T-helper 2 cell (primary cell): ENCODE measurements at places on chromosomes 5 and 9.

DNA sequence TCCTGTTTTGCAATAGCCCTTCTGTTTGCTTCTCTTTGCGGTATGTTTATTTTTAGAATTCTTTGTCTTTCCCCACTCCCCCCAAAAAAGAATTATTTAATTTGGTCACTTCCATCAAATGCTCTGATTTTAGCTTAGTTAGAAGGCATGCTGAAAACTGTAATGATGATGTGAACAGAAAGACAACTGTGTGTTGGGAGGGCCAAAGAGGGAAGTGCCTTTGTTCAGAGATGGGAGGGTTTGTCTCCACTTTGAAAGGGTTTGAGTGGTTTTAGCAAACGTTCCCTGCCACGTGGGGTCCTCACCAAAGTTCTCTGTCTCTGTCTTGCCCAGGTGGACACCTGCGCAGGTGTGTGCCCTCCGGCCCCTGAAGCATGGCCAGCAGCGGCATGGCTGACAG lies 41.9 kb downstream of the SYK start:
- DNase-seq: no peak

DNA sequence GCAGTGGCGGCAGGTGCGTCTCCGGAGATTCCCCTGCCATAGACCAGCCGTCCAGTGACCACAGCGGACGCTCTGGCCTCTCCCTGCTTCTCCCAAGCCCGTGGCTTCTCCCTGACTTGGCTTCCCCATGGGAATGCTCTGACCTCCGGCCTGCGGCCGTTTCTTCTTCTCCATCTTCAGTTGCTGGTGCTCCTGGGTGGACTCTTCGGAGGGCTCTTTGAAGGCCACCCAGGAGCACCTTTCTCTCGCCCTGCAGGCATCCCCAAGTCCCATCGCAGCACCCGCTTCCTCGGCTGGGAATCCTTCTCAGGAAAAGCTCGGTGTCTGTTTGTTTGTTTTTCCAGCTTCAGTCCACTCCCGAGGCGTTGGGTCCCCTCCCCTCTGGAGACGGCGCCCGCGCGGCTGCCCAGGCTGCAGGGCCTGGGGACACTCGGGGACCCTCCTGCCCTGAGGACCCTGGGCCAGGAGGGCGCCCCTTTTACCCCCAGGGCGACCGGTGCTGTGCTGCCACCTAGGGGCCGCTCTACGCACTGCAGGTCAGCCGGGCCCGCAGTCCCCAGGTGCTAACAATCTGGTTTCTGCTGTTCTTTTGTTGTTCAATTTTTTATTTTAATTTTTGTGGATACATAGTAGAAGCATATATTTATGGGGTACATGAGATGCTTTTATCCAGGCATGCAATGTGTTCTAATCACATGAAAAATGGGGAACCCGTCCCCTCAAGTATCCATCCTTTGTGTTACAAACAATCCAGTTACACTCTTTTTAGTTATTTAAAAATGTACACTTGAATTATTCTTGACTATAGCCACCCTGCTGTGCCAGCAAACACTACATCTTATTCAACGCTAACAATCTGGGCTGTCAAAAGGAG lies 197.9 kb upstream of the ADAMTS16 start:
- no peak for DNase-seq

GRCh38 chr9:130090915-130091314 lies 37.2 kb downstream of the GPR107 start:
- DNase-seq: no peak

- no peak for DNase-seq
Measured at GRCh38 chr5:95599252-95599651, 20.6 kb upstream of the GPR150 start.

DNA sequence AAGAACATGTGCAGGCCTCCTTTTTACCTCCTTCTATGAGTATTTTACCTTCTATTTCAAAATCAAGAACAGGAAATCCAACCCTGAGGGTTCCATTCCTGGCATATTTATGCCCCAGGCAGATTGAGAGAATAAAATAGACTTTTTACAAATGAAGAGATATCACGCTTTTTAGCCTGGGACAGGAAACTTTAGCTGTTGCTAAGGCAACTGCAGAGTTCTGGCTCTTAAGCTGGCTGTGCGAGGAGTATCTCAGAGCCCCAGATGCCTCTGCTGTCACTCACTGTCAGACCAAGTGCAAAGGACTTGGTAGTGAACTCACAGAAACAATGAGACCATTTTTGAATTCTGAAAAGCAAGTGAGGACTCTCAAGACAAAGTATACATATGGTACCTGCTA lies 69.5 kb upstream of the HSPB3 start:
- no peak for DNase-seq

DNA sequence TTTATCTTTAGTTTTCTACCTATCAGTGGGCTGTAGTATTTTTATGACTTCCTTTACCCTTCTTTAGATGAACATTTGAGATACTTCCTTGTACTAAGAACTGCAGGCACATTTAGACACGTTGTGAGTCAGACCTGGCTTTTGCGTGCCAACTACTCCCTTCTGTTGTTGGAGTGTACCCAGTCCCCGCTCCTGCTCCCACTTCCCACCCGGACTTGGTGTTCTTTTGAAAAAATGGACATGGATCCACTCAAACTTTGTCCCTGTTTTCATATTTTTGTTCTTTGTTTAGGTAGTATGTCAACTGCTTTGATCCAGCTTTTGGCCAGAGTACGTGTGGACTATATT lies 60.7 kb downstream of the PARP8 start:
- DNase-seq: no peak

DNA sequence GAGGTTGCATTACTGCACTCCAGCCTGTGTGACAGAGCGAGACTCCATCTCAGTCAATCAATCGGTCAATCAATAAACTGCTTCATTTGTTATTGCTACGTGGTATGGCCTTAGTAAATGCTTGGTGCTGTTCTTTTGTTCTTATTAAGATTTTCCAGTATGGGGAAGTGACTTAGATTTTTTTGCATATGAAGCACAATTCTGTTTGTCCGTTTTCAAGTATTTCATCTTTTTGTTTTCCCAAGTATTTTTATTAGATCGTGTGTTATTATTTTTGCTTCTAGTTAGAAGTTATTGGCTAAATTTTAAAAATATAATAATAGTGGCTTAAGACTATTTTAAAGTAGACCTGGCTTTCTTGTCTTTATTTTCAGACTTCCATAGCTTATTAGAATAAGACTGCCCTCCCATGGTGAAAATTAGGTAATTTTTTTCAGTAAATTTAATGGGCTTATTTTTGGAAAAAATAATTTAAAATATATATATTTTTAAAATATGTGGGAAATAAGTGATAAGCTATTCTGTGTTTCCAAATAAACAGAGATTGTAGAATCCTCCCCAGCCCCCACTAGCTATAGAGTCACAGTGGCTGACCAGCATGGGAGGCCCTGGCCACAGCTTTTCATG lies 14.7 kb upstream of the OMD start:
- peak; percentile 15 for DNase-seq

- no peak for DNase-seq
Measured at GRCh38 chr5:142175461-142176142, 67.0 kb downstream of the NDFIP1 start.

DNA sequence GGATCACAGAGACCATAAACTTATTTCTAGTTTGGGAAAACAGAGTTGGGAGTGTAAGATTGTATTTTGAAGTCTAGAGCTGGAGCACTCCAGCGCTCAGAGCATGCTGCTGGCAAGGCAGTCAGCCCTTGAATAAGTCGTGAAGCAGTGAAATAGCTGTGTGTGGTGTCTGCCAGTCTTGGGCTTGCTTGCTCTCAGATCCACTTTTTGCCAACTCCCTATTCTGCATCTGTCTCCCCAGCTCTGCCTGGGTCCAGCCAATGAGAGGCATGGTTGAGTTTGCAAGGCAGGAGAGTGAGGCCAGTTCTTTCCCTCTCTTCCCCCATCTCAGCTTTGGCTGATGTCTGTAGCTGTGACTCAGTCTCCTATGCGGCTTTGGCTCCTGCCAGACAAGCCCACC lies 23.3 kb upstream of the RASGRF2 start:
- DNase-seq: no peak

DNA sequence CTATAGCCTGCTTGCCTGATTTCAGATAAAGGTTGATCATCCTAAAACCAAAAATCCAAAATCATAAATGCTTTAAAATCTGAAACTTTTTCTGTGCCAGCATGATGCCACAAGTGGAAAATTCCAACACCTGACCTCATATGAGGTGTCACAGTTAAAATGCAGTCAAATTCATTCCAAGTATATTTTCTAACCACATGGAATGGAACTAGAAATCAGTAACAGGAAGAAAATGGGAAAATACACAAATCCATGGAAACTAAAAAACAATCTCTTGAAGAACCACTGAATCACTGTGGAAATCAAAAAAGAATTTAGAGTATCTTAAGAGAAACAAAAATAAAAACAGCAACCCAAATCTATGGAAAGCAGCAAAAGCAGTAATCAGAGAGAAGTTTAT lies 297.5 kb upstream of the COX7C start:
- DNase-seq: no peak

DNA sequence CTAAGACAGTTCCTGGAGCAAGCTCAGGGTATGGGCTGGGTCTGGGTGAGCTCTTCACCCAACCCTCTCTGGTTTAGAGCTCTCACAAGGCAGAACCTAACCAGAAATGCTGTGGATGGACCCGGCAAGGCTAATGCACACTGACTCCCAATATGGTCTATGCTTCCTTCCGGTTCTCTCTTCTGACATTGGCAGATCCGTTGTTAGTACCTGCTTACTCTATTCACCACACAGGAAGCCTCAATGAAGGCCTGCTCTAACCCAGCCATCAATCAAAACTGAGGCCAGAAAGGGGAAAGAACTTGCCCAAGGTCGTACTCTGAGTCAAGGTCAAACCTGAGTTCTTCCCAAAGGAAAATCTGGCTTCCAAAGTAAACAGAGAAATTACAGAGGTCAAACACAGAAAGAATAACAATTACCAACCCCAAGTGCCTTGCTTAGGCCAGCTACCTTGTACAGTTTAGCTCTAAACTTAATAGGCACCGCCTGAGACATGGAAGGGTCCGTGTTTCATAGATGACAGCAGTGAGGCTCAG lies 46.0 kb upstream of the AKNA start:
- DNase-seq: no peak

DNA sequence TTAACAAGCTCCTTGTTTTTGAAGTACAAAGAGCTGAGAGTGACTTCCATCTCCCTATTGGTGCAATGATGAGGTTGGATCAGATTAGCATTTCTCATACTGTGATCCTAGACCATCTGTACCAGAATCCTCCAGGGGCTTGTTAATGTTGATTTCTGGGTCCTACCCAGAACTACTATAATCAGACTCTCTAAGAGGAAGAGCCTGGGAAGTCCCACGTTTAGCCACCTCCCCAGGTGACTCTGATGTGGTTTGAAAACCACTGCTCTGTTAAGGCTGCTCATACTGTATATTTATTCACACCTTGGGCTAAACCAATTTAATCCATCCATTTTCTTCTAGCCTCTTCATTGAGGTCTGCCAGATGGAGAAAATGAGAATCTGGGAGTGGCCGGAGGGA lies 49.6 kb upstream of the SMIM32 start:
- DNase-seq: no peak

DNA sequence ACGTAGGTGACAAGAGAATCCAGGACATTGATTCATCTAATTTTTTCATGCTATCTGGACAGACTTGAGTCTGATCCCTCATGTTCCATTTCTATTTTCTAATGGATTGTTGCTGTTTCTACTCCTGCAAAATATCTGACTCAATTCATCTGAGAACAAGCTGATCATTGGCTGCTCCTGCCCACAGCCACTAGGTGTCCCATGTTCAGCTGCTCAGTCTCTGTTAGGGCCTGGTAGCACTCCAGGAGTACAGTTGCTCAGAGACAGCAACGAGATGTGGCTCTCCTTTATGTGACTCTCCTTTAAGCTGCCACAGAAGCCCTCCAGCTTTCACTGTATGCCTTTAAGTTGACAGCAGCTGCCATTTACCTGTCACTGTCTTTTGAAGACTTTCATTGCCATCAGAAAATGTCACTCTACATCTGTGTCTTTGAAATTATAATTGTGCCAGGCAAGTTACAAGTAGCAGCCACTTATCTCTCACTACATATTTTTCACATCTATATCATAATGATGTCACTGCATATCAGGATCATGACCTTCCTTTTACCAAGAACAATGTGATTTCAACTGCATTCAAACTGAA lies 1944.2 kb upstream of the NUDT12 start:
- peak; percentile 10 for DNase-seq

GRCh38 chr5:172726966-172727365 lies 44.0 kb downstream of the DUSP1 start:
- no peak for DNase-seq

- DNase-seq: no peak
Measured at GRCh38 chr5:125489146-125489545, 742.7 kb upstream of the ZNF608 start.

DNA sequence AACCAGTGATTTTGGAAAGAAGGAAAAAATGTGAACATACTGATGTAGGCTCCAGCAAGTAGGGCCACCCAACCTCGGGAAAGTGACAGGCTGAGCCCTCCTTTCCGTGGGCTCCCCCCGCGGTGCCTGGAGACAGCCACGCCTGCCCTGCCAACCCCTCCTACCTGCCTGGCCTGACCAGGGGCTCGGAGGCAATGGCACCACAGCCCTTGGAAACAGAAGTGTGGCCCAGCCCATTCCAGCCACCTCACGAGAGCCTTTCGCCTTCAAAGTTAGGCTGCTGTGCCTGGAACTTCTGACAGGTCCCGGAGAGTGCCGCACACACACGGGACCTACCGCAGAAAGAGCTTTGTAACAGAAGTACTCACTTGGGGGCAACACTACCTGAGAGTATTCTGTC lies 49.5 kb upstream of the LRRC14B start:
- no peak for DNase-seq

GRCh38 chr5:140725799-140726471 lies 25.7 kb downstream of the ZMAT2 start:
- DNase-seq: peak; percentile 63

- no peak for DNase-seq
Measured at GRCh38 chr5:156376751-156377150, 49.8 kb downstream of the SGCD start.

GRCh38 chr9:100580257-100580656 lies 2.4 kb downstream of the CAVIN4 start:
- no peak for DNase-seq

- DNase-seq: no peak
Measured at GRCh38 chr5:103216137-103216536, 42.4 kb upstream of the MACIR start.

DNA sequence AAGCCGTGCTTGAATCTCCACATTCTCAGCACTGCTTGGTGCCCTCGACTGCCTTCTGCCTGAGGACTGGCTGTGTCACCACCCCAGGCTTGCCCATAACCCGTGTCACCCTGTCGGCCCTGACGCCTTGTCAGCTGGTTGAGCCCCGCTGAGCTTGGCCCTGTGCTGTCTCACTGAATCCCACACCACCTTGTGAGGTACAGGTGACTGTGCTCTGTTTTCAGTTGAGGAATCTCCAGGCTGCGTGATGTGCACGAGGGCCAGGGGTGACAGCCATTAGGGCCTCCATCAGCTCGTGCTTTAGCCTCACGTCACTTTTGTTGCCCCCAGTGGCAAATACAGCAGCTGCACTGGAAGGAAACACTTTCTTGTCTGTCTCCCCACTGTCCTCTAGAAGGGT lies 90.7 kb downstream of the CACNA1B start:
- DNase-seq: no peak

GRCh38 chr5:11040345-11040744 lies 279.3 kb upstream of the DAP start:
- no peak for DNase-seq

- peak; percentile 75 for DNase-seq
Measured at GRCh38 chr9:74942801-74943200, 9.9 kb downstream of the C9orf40 start.
